ENCODE measurements at places on chromosomes 6 and 20.

DNA sequence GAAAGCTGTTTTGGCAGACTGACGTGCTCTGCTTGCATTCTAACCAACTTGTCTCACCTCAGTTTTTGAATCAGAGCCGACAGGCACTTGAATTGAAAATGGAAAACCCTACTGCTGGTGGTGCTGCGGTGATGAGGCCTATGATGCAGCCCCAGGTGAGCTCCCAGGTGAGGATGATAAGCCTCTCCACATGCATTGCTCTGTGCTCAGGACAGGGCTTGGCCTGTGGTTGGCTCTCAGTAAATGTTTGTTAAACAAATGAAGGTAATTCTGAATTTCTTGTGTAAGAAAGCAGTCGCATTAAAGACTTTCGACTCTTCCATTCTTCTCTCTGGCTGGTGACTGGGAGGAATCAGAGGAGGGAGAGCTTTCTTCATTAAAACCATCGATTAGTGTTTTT lies 136.3 kb downstream of the SULF2 start:
- no peak for DNase-seq

DNA sequence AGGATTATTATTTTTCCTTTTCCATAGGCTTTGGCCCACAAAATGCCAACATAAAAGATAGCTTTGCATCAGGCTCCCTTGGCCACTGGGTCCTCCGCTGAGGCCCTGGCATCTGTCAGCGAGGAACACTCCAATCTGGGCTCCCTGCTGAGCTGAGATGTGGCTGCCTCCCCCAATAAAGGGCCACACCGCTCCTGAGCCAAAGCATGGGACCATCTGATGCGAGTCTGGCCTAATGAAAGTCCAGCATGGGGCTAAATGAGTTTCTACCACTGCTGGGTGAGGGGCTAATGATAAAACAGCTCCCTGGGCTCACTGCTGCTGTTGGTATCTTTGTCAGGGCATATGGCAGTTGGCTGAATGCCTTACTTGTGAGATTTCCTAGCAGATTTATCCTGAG lies 817.5 kb upstream of the SLC35B3 start:
- no peak for DNase-seq

- DNase-seq, result no peak
These were observed 26.7 kb upstream of the AKIRIN2 start for GRCh38 chr6:87728706-87729105.

- no peak for DNase-seq
These were observed 13.0 kb upstream of the F13A1 start for GRCh38 chr6:6333501-6333900.

GRCh38 chr6:134813146-134813545 lies 136.8 kb downstream of the ALDH8A1 start:
- no peak for DNase-seq

DNA sequence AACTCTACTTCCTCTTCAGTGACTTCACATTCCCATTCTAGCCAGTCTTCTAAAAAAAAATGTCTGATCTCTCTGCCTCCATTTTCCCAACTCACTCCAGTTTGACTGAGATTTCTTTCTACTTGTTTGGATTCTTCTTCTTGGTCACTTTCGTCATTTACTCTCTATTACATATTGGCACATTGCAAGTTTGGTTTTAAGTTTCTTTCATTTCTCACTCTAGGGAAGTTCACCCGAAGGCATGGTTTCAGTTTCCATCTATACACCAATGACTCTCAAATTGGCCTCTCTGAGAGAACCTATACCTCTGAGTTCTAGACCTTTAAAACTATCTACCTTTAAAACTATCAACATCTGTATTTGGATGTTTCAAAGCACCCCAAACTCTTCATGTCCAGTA lies 51.3 kb downstream of the CD109 start:
- no peak for DNase-seq

DNA sequence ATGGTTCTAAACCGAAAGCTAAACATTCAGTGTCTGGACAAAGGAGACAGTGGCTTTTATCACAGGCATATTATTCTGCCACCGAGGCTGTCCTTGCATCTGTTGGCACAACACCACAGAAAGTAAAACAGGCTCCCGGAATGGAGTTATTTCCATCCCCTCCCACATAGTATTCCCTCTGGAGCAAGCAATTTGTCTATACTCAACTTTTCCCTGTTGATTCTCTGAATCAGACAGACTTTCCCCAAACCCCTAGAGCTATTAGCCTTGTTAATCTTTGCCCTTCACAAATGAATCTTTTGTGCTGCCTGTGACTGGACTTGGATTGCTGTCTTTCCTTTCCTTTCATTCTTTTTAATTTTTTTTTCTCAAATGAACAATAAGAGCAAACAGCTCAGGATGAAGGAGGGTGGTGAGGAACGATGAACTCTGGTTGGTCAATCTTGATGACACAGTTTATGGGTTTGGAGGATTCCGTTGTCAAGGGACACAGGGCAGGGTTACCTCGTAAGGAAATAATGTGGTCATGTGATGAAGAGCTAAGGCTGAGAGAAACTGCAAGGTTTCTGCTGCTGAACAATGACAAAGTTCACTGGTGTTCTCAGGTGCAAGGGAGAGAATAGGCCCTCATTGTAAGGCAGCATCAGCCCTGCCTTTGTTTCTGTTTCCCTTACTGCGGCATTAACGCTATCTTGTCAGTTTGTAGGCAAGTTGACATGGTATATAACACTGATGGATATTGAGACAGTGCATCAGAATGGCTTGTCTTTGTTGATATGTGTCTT lies 275.0 kb upstream of the BMP2 start:
- peak; percentile 28 for DNase-seq

GRCh38 chr6:137299681-137300080 lies 80.5 kb upstream of the IFNGR1 start:
- no peak for DNase-seq

DNA sequence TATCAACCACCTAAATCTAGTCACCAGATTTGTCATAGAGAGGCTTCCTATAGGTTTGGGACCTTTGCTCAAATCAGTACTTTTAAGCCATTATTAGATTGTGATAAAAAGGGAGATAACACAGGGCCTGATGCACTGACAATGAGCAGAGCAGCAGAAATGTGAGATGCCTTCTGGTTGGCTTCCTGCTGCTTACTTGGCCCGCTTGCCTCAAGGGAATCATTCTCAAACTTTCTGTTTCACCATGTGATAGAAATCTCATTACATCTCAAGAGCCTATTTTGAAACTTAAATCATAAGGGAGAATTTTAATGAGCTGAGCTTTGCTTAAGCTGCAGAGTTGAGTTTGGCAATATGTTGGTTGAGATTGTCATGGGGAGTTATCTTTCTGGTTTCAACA lies 606.0 kb downstream of the DHX35 start:
- no peak for DNase-seq

GRCh38 chr20:9359561-9360308 lies 154.7 kb upstream of the LAMP5 start:
- DNase-seq, result no peak

DNA sequence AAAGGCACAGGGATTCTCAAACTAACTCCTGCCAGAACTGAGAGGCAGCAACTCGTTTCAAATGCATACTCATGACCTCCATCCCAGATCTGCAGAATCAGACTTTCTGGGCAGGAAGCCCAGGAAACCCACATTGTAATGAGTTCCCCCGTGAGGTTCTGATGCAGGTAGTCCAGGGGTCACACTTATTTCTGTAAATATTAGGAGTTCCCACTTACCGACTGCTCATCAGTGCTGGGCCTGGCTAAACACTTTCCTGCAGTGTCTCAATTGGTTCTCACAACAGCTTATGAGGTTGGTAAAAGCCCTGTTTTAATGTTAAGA lies 11.6 kb downstream of the DUSP15 start:
- DNase-seq, result no peak

- no peak for DNase-seq
These were observed 305.8 kb upstream of the PRDM1 start for GRCh38 chr6:105780146-105780860.

DNA sequence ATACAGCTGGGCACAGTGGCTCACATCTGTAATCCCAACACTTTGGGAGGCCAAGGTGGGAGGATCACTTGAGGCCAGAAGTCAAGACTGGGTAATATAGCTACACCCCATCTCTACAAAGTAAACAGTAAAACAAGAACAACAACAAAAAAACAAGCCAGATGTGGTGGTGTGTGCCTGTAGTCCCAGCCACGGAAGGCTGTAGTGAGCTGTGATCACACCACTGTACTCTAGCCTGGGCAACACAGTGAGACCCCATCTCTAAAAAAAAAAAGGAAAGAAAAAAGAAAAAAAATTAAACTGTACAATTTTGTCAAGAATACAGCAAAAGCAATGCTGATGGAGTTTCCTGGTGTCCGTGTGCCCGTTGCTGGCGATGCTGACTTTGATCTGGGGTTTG lies 47.2 kb upstream of the SLCO4A1 start:
- no peak for DNase-seq

DNA sequence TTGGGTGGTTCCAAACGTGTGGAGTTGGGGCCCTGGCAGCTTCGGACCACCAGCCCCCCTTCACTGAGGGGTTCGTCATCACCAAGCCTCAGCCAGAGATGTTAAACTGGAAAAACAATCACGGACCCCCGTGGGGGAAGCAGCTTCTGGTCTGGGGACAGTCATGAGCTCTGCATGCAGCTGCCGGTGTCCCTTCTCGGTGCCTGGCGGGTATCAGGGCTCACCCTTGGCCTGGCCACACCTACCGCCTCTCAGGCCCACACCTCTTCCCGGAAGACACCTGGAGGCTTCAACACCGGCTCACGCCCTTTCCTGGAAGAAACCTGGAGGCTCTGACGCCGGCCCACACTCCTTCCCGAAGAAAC lies 77.8 kb upstream of the BHLHE23 start:
- no peak for DNase-seq

GRCh38 chr20:41278936-41279335 lies 38.6 kb downstream of the ZHX3 start:
- no peak for DNase-seq

GRCh38 chr6:147434516-147434915 lies 74.0 kb upstream of the SAMD5 start:
- no peak for DNase-seq

GRCh38 chr6:8750627-8751026 lies 315.3 kb upstream of the SLC35B3 start:
- no peak for DNase-seq

DNA sequence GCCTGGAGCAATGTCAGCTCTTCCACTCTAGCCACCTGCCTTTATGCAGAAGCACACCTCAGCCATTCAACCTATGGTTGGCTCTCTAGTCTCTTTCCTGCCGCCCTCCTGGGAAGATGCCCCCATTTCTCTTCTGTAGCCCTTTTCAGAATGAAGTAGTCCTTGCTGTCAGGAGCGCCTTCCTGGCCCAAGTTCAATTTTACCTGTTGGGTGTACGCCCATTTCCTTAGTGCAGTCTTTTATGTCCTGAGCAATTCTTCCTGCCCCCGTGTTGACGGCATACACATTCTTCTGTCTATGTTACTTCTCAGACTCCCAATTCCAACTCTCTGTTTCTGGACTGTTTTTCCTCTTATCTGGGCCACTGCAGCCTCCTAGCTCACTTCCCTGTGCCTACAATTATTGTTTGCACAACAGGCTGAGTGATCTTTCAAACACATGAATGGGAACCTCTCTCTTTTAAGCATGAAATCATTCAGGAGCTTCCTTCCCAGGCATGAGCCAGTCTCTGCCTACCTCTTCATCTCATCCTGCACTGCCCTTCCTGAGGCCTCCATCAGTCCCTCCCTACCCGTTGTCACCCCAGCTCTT lies 389.2 kb downstream of the CD83 start:
- DNase-seq, result peak; percentile 52

GRCh38 chr6:98775205-98775604 lies 59.2 kb upstream of the POU3F2 start:
- DNase-seq, result no peak

- DNase-seq, result no peak
These were observed 619 bp downstream of the DAAM2 start for GRCh38 chr6:39792540-39793450.

GRCh38 chr6:78910010-78910409 lies 42.7 kb downstream of the IRAK1BP1 start:
- no peak for DNase-seq

- no peak for DNase-seq
These were observed 79.2 kb downstream of the STXBP5 start for GRCh38 chr6:147283460-147283859.

DNA sequence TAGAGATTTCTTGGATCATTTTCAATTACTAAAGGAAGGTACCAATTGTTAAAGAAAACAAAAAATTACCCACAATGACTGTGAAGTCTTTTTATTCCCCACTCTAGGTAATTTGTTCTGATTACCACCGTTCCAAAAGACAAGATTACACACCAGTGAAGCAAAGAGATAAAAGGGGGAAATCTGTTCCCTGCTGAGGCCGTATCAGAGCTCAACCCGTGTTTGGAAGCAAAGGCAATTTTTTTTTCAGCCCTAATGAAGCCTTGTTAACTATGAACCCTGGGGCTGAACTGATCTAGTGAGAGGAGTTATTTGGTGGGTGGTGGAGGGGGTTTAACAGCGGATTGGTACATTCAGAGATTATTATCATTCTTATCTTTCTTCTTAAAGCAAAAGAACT lies 128.5 kb downstream of the ALDH8A1 start:
- no peak for DNase-seq

GRCh38 chr6:70371454-70372105 lies 41.7 kb upstream of the FAM135A start:
- DNase-seq, result peak; percentile 58

DNA sequence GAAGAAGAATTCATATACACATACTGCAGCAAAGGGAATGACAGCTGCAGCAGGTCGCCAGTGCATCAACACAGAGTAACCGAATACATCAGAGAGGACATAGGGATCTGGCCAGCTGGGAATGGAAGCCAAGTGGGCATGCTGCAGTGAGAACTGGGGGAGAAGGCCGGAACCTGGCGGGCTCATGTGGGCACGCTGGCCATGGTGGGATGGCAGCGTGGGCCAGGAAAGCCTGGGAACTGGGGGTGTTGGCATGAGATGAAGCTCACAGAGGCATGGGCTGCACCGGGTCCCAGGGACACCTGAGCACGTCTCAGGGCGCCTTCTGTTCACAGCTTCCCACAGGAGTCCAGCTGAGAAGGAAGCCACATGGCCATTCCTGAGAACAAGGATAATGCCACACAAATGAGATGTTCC lies 139.5 kb upstream of the AGPAT4 start:
- no peak for DNase-seq

DNA sequence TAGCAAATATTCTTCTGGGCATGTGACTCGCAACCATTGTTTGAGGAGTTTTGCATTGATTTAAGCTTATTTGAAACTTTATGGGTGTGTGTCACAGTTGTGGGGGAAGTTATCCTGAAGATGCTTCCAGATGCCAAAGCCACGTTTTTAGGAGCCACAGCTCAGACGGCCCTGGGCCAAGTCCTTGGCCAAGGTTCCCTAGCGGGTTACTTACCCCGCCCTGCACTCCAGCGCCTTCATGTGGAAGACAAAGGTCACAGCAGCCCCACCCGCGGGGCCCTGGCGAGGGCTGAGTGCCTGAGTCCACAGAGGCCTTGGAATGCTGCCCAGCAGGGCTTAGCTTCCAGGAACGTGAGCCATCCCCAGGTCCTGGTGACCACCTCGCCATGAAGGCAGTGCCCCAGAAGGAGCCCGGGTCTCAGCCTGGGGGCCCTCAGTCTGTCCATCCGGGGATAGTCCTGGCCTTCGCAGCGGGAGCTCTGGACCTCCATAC lies 308.3 kb downstream of the CDH4 start:
- DNase-seq, result no peak

DNA sequence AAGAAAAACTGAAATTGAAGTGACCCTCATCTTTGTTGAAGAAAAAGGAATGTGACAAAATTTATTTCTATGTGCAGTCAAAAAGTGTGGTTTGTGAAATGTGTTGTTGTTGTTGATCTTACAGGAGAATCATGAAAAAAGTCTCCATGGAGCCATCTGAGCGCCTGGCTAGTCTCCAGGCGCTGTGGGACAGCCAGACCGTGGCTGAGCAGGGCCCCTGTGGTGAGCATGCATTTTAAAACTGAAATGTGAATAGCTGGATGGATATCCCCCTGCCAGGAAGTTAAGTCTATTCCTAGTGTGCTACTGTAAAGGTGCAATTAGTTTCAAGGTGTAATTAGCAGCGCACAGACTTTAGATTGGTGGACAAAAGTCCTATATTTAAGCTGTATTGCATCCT lies 170.6 kb downstream of the CARMIL1 start:
- peak; percentile 11 for DNase-seq
